ENCODE measurements at places on chromosomes 3 and 15.
A peak's percentile ranks its signal among the peaks of the same experiment; 100 is the strongest.

- no peak for DNase-seq
Measured at GRCh38 chr3:195178124-195178910, 92.6 kb downstream of the XXYLT1 start.

GRCh38 chr3:138950006-138950644, 3.1 kb downstream of the FOXL2NB start:
- DNase-seq, result no peak

GRCh38 chr3:11495948-11496557, 147.7 kb downstream of the VGLL4 start:
- no peak for DNase-seq

DNA sequence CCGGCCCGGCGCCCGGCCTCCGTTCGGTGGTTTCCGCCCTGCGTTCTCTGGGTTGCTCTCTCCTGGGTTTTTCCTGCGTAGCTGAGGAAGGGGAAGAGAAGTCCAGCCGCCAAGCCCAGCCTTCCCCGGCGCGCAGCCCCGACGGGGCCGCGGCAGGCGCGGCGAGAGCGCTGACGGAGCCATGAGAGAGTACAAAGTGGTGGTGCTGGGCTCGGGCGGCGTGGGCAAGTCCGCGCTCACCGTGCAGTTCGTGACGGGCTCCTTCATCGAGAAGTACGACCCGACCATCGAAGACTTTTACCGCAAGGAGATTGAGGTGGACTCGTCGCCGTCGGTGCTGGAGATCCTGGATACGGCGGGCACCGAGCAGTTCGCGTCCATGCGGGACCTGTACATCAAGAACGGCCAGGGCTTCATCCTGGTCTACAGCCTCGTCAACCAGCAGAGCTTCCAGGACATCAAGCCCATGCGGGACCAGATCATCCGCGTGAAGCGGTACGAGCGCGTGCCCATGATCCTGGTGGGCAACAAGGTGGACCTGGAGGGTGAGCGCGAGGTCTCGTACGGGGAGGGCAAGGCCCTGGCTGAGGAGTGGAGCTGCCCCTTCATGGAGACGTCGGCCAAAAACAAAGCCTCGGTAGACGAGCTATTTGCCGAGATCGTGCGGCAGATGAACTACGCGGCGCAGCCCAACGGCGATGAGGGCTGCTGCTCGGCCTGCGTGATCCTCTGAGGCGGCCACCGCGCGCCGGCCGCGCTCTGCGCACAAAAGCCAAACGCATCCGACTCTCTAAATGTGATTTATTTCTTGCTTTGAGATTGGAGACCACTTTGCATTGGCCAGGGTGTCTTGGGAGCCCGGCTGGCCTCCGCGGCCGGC, 727 bp downstream of the RAP2B start:
- DNase-seq, result no peak

GRCh38 chr3:192831111-192831644, 86.5 kb downstream of the MB21D2 start:
- no peak for DNase-seq

GRCh38 chr3:106824856-106825255, 552.4 kb upstream of the CCDC54 start:
- peak; percentile 11 for DNase-seq

DNA sequence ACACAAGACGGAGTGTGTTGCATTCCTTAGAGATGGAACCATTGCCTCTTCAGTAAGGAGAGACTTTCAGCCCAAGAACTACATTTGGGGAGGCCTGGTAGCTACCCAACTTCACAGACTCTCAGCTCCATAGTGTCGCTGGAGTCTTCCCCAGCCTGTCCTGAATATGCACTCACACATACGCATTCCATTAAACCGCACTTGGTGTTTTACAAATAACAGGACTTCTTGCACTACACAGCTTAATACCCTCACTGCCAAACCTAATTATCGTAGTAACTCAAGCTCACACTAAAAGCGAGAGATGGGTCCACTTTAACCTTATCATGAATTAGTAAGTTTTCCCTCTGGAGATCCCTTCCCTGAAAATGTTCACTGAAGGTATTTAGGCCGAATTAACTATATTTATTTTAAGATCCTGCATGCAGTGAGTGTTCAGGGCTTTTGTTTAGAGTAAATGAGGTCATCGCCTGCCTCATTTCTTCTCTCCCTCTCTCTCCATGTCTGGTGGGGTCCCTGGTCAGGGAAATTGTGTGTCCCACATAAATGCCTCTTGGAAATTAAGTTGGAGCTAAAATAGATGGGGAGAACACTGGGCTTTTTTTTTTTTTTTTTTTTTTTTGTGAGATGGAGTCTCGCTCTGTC, 171.9 kb downstream of the FAM43A start:
- no peak for DNase-seq

DNA sequence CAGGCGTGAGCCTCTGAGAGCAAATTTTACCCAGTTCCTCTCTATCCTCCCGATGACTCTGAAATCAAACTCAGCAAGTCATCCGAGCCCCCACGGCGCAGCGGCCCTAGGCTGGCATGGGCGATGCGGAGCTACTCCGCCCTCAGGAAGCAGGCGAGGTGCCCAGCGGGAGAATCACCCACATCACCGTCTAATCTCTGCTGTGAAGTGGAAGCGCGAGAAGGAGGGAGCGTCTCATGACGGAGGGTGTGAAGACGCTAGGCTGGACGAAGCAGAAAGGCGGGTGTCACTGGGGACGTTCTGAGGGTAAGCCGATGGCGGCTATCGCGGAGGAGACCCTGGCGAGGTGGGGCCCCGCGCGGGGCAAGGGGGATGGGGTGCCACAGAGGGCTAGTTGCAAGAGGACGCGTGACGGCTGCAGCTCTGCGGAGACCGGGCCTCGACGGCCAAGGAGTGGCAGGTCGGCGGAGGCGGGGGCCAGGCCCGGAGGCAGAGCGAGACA, 9.1 kb upstream of the GNAI2 start:
- DNase-seq, result no peak

DNA sequence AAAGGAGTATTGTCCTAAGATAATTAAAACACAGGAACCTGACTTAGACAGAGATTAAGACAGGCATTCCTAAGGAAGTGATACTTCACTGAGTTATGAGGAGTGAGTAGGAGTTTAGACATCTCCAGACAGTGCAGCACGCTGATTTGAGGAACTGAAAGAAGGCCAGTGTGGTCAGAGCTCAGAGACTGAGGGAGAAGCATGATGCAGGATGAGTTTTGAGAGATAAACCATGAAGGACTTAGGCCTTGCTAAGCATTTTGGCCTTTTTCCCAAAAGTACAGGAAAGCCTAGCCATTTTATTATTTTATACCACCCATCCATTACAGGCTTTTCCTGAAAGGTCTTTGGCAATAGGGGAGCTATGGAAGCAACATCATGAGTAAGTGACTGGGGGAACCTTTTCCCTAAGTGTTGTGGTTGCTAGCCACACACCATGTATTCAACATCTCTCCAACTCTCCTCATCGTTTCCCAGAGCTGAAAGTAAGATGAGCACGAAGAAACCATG, 375.6 kb upstream of the TPRG1 start:
- no peak for DNase-seq

DNA sequence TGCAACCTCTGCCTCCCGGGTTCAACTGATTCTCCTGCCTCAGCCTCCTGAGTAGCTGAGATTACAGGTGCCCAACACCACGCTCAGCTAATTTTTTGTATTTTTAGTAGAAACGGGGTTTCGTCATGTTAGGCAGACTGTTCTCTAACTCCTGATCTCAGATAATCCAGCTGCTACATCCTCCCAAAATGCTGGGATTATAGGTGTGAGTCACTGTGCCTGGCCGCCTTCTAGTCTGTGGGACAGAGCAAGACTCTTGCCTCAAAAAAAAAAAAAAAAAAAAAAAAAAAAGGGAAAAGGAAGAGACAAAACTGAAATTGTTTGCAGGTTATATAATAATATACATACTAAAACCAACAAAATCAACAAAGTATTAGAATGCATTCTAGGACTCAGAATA, 215.2 kb downstream of the PCCB start:
- DNase-seq, result no peak

GRCh38 chr15:68479870-68480269, 47.9 kb upstream of the ITGA11 start:
- no peak for DNase-seq

DNA sequence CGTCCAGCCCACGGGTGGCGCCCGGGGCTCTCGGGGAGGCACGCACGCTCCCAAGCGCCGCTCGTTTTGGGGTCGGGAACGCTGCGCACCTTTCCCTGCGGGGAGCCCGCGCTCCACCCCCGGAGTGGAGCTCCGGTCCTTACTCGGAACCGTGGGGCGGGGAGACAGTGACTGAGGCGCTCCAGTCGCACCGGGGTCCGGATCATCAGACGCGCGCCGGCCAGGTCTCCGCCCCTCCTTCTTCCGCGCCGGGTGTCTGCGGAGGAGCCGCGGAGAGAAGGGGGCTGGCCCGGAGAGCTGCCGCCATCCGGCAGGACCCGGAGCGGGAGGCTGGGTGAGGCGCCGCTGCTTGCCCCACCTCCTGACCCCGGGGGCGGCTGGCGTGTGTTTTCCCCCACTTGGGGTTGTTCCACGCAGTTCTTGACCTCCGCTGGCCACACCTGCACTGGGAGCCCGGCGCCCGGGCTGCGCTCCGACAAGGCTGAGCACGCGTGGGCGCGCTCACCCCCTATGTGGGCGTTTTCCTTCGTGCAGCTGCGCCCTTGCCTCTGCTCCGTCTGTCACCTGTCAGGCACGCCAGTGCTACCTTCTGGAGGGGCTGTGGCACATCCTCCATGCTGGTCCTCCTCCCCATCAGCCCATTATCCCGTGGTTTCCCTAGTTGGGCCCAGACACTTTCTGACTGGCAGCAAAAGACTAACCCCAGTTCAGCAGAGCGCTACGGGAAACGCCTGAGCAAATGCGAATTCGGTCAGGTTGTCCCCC, at the start of gene MCF2L2:
MCF2L2 (minus strand) TSS at position 173 of the 765 bp plus-strand sequence. CDS start 642 bp downstream, outside the sequence.
- DNase-seq, result peak; percentile 77

GRCh38 chr15:91936182-91936775, 82.8 kb downstream of the SLCO3A1 start:
- no peak for DNase-seq

GRCh38 chr3:56788521-56788920, 13.2 kb downstream of the ARHGEF3 start:
- DNase-seq, result no peak

- DNase-seq, result no peak
Measured at GRCh38 chr15:62380011-62380410, 214.9 kb upstream of the C2CD4B start.

GRCh38 chr15:32994810-32995424, 199.6 kb downstream of the FMN1 start:
- DNase-seq, result peak; percentile 8

DNA sequence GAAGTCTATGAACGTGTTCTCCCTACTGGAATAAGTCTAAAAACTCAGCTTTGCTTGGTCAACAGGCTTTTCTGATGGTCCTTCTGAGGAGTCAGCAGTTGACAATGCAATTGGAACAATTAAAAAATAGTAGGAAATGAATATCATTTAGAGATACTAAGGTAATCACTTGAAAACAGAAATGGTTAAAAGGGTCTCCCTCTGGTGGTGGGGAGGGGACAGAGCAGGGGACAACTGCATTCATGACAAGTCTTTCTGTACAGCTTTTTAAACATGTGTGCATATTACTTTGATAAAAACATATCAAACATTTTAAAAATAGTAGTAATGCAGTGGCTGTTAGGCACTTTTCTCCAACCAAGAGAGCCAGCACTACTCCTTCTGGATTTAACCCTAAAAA, 119.9 kb upstream of the FHIT start:
- no peak for DNase-seq

DNA sequence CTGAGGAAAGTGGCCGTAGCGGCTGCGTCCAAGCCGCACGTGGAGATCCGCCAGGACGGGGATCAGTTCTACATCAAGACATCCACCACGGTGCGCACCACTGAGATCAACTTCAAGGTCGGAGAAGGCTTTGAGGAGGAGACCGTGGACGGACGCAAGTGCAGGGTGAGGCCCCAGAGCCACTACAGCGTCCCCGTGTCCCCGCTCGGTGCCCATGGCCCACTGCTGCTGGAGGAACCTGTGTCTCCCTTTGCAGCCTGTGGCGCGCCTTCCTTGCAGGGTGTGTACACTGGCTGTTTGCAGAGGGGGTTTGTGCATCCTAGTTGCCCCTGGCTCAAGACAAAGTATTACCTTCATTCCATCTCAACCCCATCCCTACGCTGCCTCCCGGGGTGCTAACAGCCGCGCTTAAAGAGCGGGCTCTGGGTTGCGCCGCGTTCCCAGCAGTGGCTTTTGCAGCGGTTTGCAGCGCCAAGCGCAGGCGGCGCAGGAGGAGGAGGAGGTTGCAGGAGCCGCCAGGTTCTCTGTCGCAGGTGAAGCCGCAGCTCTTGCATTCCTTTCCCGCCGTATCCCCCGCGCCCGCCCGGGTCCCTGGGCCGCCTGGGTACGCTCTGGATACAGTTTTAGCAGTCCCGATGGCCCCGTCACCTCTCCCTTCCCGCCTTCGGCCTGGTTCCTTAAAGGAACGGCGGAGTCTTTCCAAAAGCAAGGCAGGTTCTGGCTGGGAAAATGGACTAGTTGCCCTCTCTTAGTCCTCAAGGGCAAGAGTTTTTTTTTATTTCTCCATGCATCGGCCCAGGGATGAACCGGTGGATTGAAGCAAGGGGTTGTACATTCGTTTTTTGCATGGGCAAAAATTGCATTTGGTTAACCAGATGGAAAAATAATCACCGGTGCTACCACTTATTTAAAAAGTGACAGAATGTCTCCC, 1.2 kb downstream of the CRABP1 start:
- no peak for DNase-seq

DNA sequence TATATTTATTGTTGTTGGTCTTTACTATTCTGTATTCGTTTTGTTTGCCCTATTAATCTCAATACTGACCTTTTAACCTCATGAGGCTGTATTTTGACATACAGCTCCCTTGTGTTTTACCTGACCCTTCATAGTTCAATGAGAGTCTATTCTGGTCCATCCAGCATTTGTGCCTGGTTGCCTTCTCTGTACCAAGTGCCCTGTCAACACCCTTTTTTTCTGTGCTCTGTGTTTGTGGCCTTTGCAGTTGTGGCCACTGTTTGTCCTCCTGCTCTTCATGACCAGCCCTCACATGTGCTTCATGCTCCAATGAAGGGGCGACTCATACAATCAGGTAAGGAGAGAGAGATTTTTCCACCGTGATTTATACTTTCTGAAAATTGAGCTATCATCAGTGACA, 368.2 kb downstream of the IL20RB start:
- no peak for DNase-seq

- no peak for DNase-seq
Measured at GRCh38 chr15:59818336-59818735, 129.2 kb upstream of the BNIP2 start.

GRCh38 chr3:45442679-45443253, 54.4 kb downstream of the LARS2 start:
- DNase-seq, result no peak

DNA sequence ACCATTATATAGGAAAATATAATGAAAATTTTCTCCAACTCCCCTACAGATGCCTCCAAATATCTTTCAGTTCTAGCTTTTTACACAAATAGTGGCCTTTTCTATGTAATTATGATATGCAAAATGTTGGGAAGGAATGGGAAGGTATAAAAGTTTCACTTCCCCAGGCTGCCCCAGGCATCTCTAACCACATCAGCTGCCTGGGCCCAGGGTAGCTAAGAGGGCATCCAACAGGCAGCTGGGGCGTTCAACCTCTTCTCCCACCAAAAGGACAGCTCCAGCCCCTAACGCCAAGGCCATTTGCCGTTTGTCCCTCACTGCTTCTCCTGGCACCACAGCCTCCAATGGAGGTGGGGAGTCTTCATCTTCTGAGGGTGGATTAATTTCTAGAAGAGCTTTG, 188.1 kb upstream of the TSC22D2 start:
- DNase-seq, result no peak

All from HTR-8/SVneo (cell line).